NCI-H345 (cell line): ENCODE measurements at places on chromosomes 1 and 21.
A peak's percentile ranks its signal among the peaks of the same experiment; 100 is the strongest.

- peak; percentile 74 for DNase-seq
These were observed 36.5 kb upstream of the TRAPPC10 start for GRCh38 chr21:43975469-43976098.

DNA sequence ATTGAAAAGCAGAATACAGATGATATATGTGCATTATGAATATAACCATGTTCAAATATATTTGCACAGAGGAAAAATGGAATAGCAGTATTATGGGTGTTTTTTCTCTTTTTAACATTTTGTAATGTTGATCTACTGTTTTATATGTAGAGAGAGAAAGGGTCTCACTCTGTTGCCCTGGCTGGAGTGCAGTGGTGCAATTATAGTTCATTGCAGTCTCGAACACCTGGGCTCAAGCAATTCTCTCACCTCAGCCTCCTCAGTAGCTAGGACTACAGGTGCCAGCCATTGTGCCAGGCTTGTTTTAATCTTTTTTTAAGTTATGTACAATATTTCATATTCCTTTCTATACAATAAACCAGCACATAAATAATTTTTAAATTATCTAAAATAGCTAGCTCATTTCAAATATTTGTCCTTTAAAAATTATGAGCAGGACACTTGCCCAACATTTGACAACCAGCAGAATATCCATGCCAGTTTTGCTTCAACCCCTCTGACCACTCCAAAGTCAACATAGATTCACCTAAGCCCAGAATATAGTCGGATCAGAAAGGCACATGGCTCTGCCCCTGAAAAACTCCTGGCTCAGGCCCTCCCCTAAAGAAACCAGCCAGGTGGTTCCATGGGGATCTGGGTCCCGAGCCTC, 29.8 kb downstream of the ZNF281 start:
- no peak for DNase-seq

DNA sequence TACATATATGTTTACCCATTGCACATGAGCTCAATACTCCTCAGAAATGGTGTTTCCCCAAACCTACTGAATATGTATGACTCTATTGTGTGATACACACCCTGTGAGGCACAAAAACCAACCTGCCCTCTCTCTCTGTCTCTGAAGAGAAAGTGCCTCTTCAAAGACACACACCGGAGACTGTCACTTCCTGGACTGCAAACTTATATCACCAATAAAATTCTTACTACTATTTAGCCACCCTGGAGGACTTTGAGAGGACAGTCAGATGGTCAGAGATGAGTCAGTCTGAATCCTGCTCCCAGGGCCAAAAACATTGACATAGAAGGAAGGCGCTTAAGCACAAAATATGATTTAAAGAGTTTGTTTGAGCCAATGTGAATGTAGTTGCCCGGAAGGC, 110.4 kb downstream of the PPIAL4G start:
- no peak for DNase-seq

DNA sequence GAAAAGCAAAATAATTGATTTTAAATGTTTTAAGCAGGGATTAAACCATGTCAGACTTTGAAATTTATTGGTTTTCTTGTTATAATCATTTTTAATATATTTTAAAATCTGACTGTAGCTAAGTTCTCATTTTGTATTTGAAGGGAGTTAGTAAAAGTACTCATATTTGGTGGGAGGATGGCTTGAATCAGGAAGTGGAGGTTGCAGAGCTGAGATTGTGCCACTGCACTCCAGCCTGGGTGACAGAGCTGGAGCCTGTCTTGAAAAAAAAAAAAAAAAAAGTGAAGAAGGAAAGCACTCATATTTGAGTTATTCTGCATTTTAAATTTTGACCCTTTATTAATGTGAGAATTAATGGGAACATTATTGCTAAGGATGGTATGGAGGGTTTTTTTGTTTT, 106.0 kb downstream of the RABGAP1L start:
- no peak for DNase-seq

GRCh38 chr1:101293461-101294051, 56.7 kb downstream of the S1PR1 start:
- no peak for DNase-seq

- DNase-seq: no peak
These were observed 103.7 kb upstream of the PRMT6 start for GRCh38 chr1:106952776-106953175.

GRCh38 chr1:88276163-88276562, 407.9 kb upstream of the PKN2 start:
- no peak for DNase-seq

DNA sequence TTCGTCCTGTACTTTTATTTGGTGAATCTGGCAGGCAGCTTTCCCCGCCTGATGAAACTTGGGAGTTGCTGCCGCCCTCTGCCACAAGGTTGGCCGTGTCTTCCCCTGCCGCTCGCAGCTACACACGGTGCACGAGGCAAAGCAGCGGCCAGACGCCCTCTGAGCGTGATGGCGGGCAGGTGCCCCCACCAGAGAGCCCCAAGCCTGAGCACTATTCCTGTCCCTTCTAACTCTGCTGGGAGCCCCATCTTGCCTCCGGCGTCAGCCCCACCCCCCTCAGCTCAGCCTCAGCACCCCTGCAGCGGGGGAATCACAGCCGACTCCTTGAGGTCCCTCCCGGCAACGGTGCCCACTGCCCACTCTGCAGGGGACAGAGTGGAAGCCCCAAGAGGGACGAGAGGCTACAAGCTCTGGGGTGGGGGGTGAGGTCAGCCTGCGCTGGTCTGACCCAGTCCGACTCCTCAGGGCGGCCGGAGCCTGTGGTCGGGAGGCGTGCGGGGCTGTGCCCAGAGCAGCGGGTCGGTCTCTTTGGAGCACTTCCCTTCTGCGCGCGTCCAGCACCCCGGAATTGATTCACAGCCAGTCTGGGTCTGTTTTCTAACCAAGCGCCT, 41.3 kb downstream of the RIPK4 start:
- DNase-seq: no peak

DNA sequence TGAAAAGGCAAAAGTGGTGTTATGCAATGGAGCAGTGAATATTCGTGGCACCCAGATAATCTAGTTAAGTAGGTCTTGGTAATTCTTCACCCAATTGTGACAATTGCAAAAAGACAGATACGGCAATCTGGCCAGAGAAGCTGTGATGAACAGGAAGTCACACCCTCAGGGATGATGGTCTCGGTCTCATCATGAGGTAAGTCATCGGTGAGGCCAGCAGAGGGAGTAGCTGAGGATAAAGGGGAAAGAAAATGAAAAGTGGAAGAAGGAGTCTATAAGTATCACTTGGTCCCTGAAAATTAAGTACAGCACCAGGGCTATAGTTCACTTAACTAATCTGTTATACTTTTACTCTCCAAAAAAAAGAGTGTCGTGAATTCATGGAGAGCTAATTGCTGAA, 258.8 kb upstream of the NCAM2 start:
- no peak for DNase-seq

DNA sequence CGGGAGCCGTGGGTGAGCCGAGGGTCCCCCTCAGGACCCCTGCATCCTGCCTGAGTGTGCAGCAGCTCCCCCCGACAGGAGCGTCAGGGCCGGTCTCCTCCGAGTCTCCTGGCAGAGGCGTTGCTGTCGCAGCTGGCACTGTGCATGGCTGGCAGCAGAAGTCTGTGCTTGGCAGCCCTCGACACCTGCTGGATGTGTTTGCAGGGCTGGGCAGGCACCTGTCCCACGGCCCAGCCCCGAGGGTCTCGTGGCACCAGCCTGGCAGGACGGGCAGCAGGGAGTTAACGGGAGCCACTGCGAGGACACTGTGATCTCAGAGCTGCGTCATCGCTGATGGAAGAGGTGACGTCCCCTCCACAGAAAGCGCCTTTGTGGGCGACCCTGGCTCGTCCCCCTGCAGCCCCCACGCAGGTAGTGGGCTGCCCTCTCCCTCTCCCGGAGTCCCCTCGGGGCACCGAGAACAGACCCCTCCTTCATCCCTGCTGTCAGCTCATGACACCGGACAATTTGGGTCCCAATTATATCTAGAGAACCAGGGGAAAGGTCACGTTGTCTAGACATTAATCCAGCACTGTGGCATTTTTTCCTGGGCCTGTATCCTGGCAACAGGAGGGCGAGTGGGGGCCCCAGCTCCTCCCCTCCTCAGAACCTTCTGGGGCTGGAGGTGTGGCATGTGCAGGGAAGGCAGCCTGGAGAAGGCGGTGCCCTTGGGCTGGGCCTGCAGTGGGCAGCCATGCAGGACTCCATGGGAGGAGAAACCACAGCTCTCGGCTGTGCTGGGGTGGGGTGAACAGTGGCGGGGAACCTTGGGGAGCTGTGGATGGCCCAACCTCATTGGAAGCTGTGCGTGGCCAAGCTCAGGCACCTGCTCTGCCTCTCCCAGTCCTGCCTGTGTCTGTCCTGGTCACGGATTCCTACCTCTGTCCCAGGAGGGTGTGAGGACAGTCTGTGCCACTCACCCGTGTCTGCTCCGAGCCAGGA, 15.4 kb downstream of the COL18A1 start:
- no peak for DNase-seq

DNA sequence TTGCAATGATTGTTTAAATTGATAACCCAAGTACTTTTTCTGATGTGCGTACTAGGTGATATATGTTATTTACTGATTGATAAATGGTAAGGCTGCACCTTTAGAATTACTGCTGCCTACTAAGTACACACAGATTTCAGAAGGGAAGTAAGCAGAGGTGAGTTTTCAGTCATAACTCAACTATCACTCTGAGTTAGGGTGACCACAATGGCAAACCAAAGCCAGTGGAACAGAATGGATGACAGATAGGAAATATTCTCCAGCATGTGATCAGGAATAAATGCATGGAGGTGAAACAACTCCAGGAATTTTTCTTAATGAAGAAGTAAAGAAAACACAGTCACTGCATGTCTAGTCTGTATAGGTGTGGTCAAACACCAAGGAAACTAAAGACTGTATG, 7.5 kb upstream of the KCNJ15 start:
- no peak for DNase-seq

GRCh38 chr1:20660847-20661206, 342 bp downstream of the DDOST start:
- DNase-seq: no peak

GRCh38 chr1:110234691-110235090, 24.6 kb downstream of the KCNC4 start:
- DNase-seq: no peak

GRCh38 chr1:85681087-85681486, 27.1 kb downstream of the ZNHIT6 start:
- DNase-seq: no peak

GRCh38 chr1:228222548-228222947, 14.7 kb downstream of the OBSCN start:
- DNase-seq: no peak

DNA sequence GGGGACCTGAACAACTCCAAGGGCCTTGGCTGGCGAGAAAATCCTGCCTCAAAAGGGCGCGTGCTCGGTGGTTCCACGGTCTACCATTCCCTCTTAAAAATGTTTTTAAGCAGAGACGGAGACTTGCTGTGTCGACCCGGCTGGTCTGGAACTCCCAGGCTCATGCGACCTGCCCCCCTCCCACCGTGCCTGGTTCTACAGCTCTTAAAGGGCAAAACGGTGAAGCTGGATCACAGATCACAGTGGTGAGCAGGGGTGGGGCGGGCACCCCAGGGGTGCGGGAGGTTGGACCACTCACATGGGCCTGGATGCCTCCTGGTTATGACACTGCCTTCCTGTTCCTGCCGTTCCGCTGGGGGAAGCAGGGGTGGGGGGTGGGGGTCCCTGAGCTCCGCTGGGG, 4.2 kb upstream of the C1orf159 start:
- no peak for DNase-seq

GRCh38 chr1:170075186-170075585, 691 bp upstream of the KIFAP3 start:
- DNase-seq: peak; percentile 11

DNA sequence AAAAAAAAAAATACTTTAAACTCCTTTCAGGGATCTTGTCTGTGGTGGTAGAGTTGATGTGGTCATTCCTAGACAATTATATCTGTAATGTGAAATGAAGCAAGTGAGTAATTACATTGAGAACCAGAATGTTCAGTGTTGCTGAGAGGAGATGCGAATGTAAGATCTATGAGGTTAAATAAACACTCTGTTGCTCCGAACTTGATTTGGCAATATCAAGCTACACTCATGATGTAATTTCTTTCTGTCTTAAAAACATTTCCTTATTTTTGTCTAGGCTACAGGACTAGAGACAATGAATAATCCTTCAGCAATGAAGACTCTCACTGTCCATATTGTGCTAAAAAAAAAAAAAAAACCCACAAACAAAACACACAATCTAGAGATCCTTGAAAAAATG, 63.1 kb upstream of the IGSF5 start:
- DNase-seq: no peak

DNA sequence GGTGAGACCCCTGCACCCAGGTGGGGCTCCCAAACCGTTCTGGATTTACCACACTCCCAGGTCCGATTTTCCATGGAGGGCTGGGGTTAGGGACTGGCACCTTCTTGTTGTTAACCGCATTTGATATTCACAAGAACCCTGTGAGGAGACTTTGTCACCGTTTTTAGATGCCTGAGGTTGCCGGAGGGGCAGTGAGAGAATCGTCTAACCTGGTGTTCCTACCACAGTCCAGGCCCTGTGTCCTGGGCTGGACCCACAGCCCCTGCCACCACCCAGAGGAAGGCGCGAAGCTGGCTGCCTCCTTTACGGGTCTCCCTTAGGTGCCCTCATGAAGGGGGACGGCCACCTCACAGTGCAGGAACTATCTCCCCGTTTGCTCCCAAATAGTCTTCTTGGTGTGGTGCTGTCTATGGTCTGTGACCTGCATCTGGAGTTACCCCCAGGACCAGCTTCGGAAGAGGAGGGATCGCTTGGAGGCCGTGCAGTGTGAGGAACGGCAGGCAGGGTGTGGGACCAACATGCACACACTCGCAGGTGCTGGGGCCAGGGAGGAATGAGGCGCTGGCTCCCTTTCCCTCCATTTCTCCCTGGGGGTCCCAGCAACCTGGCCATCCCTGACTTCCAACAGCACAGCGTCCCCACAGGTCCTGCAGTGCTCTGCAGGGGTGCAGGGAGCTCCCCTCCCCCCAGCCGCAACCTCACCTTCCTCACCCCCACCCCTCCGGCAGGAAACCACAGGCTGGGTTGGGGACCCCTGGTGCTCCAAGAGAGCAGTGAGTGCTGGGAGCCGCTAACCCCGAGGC, 7.0 kb downstream of the SIM2 start:
- DNase-seq: no peak

DNA sequence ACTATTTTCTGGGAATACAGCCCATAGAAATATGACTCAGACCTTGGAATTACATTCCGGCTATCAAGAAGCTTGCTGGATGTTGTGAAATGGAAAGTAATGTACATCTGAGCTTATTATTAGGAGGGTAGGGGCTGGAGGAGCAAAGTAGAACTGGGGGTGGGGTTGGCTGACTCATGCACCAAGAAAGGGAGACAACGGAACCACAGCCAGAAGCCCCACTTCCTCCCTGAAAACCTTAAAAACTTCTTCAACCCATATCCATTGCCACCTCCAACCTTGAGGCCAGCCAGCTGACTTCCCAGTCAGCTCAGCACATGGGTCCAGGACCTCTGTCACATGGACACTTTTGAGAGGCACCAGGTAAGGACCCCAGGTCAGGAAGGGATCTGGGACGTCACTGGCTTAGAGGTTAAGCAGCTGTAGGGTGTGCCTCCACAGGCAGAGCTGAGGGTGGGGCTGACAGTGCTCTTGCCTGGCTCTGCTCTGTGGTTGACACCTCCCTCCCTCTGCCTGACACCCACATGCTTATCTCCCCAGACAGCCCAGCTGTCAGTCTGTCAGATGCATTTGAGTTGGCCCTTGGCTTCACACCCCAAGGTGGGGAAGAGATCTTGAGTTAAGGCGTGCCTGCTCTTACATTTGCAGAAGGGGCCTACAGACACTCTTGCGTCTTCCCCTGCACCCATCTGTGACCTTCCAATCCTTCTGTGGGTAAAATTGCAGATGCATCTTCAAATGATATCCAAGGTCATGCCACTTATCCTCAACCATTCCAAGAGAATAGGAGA, 5.7 kb upstream of the ZNF683 start:
- no peak for DNase-seq
